ENCODE measurements at places on chromosomes 13 and 19.

GRCh38 chr13:25354377-25354776, 17.4 kb upstream of the ATP8A2 start:
- DNase-seq: no peak

DNA sequence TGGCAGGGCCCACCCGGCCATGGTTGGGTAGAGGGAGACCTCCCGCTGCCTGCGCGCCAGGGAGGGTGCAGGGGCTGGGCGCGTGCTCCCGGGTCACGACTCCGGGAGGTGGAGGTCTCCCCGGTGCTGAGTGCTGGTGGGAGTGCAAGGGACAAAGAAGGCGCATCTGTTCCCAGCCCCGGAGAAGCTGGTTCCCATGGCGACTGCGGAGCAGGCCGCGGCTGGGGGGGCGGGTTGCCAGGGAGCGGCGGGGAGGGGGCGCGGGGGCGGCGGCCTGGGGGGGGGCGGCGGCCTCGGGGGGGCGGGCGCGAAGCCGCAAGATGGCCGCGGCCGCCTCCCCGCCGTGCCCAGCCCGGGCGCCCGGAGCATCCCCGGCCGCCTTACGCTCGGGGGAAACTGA, 1.2 kb downstream of the CBARP start:
- DNase-seq: no peak

- DNase-seq: no peak
Measured at GRCh38 chr13:46953331-46953730, 56.5 kb upstream of the HTR2A start.

- DNase-seq: no peak
Measured at GRCh38 chr19:1840541-1841115, 7.7 kb downstream of the REXO1 start.

- no peak for DNase-seq
Measured at GRCh38 chr13:73715911-73716510, 418.2 kb downstream of the KLF12 start.

DNA sequence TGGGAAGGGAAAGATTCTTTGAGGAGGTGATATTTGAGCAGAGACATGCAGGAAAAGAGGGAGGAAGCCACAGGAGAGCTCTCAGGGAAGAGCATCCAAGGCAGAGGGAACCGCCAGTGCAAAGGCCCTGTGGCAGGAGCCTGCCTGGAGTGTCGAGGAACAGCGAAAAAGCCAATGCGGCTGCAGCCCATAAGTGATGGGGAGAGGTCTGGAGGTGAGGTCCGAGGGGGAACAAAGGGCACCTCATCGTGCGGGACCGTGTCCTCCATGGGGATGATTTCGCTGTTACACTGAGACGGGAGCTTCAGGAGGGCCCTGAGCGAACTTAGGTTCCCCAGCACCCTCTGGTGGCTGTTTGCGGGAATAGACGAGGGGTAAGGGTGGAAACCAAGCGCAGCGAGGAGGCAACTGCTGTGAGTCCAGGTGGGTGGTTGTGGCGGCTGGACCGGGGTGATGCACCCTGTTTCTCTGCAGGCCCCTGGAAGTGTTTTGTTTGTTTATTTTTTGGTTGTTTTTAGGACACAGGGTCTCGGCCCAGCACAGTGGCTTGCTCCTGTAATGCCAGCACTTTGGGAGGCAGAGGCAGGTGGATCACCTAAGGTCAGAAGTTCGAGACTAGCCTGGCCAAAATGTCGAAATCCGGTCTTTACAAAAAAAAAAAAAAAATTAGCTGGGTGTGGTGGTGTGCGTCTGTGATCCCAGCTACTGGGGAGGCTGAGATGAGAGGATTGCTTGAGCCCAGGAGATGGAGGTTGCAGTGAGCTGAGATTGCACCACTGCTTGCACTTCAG, 5.9 kb upstream of the EHD2 start:
- DNase-seq: peak; percentile 57

DNA sequence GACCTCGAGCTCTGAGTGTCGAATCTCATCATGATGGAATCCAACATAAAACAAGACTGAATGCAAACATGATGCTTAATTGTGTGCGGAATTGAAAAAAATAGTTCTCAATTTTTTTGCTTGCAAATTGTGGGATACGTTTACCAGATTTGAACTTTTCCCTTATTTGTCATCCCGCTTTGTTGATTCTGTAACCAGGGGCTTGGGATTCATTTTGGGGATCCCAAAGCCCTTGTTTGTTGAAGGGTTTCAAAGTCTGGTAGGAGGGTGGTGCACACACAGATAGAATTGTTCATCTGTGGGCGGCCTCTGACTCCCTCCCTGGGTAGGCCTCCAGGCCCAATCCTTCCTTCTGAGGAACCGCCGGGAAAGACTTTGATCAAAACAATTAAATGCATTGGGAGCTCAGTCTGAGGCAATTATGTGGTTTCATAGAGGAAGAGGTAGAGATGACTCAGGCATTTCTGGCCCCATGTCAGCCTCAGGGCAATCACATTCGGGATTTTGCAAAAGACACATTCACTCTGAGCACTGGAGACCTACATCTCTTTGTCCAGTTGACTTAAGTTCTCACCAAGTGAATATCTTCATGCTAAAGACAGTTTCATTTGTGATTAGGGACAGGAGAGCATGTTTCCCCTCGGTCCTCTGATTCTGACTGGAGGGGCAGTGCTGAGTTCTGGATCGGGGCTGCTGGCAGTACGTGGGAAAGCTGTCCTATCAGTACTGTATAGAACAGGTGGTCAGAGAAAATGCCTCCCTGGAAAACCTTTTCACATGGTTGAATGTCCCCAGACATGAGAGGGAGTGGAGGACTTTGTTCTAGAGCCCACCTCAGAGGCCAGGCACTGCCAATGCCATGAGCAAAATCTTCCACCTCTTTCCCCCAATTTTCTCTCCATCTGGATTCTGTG, 27.8 kb upstream of the IGFL4 start:
- no peak for DNase-seq

GRCh38 chr19:6181119-6181518, 45.7 kb downstream of the ACSBG2 start:
- DNase-seq: no peak

GRCh38 chr19:29773141-29773540, 38.6 kb upstream of the CCNE1 start:
- DNase-seq: no peak

DNA sequence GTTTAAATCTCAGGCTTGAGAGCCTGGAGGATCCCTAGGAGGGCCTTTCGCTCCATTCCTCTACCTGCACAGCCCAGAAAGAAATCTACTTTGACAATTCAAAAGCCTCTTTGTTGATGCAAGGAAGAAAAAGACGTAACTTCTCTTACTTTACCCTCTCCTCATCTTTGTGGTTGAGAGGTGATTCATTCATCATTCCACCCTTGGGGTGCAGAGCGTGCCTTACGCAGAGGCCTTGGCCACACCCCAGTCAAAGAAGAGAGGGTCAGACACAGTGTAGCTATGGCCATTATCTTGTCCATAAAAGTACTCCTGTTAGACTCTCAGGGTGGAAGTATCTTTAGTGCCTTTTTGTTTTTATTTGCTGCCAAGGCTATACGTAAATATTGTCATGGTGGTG, 184.0 kb downstream of the IRS2 start:
- DNase-seq: no peak

DNA sequence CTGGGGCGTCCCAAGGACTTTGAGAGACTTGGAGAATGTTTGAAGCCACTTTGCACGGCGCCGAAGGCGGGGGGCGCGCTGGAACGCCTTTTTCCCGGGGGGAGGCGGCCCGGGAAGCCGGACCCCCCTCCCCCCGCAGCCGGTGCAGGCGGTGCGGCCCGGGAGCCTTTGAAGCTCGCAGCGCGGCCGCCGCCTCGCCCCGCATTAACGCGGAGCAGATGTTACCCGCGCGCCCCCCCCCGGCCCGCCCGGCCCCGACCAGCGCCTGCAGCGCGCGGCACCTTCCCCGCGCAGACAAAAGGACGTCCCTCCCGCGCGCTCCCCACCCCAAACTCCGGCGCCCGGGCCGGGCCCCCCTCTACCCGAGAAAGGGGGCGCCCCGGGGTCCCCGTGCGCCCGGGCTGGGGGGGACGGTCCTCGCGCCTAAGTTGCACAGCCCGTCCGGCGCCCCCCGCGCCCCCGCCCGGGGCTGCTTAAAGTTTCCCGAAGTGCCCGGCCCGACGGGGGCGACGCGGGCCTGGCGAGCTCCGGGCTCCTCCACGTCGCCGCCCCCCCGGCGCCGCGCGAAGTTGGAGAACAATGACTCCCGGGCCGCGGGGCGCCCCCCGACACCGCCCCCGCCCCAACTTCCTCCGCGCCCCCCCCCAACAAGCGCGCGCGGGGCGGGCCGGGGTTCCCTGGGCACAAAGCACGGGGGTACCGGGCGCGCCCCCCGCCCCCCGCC, 685 bp downstream of the TCF3 start:
- DNase-seq: peak; percentile 8

DNA sequence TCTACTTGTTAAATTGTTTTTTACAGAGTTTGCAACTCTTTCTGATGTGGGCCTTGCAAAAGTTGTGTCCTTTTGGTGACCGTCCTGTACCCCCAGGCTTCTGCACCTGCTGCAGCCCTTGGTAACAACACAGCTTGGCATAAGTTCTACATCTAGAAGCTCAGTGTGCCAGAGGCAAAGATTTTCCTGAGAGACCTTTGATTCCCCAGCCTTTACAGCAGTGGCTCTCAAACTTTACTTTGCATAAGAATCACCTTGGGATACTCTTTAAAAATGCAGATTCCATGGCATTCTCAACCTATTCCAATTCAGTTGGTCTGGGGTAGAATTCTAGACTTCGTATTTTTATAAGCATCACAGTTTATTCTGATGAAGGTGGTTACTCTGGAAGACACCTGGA, 260.9 kb downstream of the DCT start:
- no peak for DNase-seq

GRCh38 chr13:78836238-78836784, 177.4 kb upstream of the OBI1 start:
- no peak for DNase-seq

GRCh38 chr19:34888091-34888490, 38.6 kb upstream of the ZNF30 start:
- DNase-seq: no peak

DNA sequence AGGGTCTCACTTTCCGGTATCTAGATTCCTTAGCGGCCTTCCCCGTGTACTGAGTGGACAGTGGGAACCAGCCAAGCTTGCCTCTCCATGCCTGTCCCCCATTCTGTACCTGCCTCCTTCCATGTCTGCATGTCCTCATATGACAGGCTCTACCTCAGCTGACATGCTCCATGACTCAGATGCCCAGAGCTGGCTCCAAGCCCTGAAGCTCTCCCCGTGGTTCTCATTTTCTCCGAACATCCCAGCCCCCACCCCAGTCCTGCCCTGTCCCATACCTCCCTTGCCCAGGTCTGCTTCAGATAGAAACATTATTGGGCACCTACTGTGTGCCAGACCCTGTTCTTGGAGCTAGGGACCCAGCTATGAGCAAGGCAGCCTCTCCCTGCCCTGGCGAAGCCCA, 17.1 kb upstream of the SHFL start:
- DNase-seq: no peak

- no peak for DNase-seq
Measured at GRCh38 chr13:50993371-50993770, 83.8 kb downstream of the RNASEH2B start.

DNA sequence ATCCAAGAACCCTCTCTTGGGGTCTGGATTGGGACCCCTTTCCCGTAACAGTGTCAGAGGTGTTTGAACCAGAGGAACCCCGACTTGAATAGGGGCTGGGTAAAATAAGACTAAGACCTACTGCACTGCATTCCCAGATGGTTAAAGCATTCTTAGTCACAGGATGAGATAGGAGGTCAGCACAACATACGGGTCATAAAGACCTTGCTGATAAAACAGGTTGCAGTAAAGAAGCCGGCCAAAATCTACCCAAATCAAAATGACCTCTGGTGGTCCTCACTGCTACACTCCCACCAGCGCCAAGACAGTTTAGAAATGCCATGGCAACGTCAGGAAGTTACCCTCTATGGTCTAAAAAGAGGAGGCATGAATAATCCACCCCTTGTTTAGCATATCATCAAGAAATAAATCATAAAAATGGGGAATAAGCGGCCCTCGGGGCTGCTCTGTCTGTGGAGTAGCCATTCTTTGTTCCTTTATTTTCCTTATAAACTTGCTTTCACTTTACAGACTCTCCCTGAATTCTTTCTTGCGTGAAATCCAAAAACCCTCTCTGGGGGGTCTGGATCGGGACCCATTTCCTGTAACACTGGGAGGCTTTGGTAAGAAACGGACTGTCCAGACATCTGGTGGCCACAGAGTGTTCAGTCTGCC, 4.4 kb upstream of the SIN3B start:
- DNase-seq: peak; percentile 7

- DNase-seq: no peak
Measured at GRCh38 chr19:38047049-38047438, 140.0 kb downstream of the SIPA1L3 start.

All from NCI-H774 (cell line).